ENCODE measurements at places on chromosomes 4 and X.

DNA sequence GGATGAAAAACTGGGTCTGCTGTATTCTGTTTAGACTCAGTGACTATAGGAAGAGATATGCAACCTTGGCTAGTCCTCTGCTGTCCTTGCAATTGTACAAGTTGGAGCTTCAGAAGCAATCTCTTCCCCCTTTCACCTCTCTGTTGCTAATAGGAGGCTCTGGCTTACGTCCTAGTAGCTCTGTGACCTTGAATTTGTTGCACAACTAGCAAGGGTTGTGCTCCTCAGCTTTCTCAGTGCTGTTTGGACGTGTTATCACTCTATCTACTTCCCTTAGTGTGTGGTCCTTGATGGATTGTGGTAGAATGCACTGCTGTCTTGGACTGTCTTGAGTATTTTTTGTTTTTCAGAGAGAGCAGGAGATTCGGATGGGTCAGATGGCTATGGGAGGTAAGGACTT, 3.4 kb upstream of the ITGB1BP2 start:
- DNase-seq, result no peak

DNA sequence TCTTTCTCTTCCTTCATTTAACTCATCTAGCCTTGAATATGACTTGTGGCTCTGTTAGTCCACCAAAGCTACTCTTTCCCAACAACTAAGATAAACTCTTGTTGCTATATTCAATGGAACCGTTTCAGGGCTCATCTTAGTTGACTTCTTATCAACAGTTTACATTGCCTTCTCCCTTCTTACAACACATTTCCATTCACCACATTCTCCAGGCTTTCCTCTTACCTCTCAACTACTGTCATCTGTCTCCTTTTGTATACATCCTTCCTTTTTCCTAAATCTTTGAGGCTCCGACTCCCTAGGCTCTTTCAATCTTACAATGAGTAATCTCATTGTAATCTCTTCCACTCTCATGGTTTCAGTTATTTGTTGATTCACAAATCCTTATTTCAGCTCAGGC, 58.5 kb downstream of the NCAPG start:
- DNase-seq, result no peak

DNA sequence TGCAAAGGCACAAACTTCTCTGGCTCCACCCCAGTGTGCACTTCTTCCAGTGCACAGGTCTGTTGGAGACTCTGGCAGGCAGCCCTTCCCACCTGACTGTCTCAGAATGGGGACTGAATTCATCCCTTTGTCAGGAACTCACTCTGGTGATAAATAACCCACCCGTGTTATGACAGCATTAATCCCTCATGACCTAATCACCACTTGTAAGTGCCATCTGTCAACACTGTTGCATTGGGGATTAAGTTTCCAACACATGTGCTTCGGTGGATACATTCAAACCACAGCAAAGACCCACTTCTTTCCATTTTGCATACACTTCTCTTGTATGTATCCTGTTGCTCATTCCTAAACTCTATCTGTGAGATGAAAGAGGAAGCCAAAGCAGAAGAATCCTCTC, 1002.9 kb upstream of the IGFBP7 start:
- DNase-seq, result no peak

DNA sequence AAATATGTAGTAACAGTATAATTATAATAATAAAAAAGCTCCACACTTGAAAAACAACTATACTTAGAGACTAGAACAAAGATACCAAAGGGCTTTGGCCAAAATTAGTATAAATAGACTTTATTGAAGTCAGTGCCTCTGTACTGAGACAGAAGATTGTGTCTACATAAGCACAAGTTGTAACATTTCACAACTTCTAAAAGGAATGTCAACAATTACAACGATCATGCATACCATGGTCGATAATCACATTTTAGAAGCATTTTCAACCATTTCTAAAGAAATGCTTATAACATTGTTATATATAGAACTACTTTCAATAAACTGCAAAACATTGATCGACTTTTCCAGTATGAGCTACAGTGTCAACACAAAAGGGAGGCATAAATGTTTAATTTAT, 57.0 kb downstream of the DHX15 start:
- no peak for DNase-seq

DNA sequence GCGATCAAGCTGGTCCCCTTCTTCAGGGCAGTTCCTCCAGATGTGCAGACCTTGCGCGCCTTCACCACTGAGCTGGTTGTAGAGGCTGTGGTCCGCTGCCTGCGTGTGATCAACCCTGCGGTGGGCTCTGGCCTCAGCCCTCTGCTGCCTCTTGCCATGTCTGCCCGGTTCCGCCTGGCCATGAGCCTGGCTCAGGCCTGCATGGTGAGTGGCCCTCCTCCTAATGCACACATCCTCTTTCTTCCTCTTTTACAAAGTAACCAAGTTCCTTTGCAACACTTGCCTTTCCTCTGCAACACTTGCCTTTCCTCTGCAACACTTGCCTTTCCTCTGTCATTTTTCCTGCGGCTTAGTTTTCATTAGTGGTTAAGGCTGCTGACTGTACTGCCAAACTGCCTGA, 1.8 kb downstream of the CCDC22 start:
- DNase-seq, result no peak

- no peak for DNase-seq
These were observed 17.0 kb upstream of the DCLK2 start for GRCh38 chr4:150061086-150061776.

GRCh38 chr4:70925899-70926635, 23.9 kb downstream of the MOB1B start:
- no peak for DNase-seq

DNA sequence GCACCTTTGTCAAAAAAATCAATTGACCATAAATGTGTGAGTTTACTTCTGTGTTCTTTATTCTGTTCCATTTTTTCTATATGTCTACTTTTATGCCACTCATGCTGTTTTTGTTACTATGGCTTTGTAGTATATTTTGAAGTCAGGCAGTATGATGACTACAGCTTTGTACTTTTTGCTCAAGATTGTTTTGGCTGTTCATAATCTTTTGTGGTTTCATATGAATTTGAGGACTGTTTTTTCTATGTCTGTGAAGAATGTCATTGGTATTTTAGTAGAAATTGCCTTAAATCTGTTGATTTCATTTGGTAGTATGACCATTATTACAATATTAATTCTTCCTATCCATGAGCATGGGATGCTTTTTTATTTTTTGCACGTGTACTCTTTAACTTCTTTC, 346.8 kb downstream of the PPP3CA start:
- DNase-seq, result no peak

- no peak for DNase-seq
These were observed 551 bp downstream of the NPNT start for GRCh38 chr4:105895583-105896460.

GRCh38 chr4:183544109-183544508, 39.3 kb downstream of the ING2 start:
- DNase-seq, result no peak

DNA sequence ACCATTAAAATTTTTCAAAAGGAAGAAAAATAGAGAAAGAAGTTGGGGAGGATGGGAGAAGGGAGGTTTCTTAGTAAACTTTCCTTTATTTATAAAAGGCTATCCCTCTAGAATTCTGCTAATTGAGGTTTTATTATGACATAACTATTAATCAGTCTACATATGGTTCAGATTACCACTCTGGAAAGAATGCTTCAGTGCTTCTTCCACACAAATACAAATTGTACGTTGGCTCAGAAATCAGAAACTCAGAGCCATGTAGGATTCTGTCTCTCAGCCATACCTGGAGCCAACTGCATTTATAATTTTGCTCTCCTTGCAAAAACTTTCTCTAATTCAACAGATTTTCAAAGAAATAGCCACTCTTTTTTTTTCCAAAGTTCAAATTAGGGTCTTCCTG, 37.1 kb downstream of the SRPX start:
- DNase-seq, result no peak

DNA sequence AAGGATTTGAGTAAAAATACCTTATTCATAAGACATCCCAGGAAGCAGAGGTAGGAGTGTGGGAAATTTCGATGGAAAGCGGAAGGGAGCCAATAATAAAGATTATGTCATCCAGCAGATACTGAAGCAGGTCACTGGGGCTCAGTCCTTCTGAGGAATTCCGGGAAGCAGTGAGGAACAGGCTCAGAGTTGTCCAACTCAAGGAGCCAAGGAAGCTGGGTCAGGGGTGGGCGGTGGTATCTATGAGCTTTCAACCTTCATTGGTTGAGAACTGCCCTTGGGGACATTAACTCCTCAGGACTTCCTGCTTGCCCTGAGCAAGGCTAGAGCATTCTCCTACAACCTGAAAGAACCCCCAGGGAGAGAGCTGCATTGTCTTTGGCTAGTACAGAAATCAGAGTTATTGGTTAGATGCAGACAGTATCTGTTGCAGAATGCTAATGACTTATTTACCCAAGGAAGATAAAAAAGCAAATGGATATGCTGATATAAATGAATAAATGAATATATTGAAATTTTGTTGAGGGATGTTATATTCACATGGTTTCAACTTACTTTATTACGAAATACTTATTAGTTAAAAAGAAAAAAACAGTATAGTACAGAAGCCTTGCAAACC, 68.2 kb downstream of the DMP1 start:
- DNase-seq, result no peak

- DNase-seq, result no peak
These were observed 66.1 kb downstream of the MAGEA10 start for GRCh38 chrX:152072236-152072635.

DNA sequence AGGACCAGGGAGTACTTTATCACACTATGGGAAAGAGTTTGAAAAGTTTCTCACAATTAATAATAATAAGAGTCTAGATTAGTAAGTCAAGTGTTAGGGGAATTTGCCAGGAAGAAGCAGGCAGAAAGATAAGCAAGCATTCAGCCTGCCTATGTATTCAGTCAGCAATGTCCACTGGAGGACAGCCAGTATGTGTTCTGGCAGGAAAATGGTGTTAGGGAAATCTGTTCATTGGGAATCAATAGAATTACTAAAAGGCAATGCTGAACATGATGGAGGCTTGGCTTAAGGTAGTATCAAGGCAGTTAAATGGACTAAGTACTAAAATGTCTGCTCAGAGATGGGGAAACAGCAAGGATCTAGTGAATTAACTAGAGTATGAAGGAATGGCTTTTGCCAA, 221.2 kb downstream of the PPP4R3C start:
- DNase-seq, result no peak

DNA sequence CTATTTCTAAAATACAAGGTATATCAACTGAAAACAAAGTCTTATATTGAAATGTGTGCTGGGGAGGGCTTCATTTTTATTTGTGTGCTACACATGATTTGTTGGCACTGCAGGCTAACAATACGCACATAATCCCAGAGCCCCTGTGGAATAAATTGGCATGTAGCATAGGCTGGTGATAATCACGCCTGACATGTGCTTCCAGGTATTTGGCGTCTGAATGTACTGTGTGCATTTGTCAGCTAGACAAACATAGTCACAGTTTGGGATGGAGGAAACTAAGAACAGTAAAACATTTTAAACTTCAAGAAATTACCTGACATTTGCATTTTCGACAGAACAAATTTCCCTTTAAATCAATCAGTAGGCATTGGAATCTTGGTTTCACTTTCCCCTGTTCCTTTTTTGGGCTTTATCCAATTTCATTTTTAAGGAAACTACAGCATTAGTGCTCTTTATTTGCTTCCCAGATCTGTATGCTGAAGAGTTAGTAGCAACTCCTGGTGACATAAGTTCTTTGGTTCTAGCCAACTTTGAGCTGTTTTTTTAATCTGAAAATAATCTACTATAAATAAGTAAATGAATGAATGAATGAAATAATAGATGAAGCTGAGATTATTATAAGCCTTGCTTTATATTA, 472.3 kb downstream of the PDHA2 start:
- DNase-seq, result no peak

GRCh38 chr4:2289955-2290333, 28.0 kb upstream of the MXD4 start:
- DNase-seq, result no peak

DNA sequence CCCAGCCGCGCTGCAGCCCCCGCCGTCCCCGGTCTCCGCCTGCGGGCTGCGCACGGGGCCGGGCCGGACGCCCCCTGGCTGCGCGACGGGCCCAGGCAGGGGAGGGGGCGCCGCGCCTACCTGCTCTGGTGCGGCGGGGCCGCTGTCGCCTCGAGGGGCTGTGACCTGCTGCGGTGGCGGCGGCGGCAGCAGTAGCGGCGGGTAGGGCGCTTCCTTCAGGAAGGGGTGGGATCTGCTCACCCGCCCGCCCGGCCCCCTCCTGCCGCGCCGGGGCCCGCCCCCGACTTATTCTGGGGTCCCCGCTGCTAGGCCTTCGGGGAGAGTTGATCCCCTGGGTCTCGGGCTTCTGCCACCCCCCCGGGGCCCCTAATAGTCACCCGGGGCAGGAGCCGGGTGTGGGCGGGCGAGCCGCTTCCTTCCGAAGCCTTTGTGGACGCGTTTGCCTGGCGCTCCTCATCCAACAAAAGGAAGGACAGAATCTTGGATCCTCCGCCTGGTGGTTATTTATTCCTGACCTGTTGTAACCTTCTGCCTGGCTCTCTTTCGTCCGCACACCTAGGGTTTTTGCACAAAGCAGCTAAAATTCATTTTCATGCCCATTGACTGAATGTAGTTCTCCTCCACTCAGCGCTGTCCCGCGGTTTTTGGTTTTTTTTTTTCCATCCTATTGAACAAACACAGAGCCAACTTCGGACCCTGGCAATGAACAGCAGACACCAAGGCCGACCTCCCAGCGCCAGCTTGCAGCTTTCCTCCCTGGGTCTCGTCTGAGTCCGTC, at the start of gene TMEM150C:
Gene TMEM150C (minus strand): TSS at position 203 of the 778 bp plus-strand sequence. CDS start 57,331 bp downstream, outside the sequence.
- no peak for DNase-seq

GRCh38 chr4:12458621-12459020, 1025.5 kb downstream of the RAB28 start:
- no peak for DNase-seq

GRCh38 chr4:56184214-56184613, 203.1 kb downstream of the AASDH start:
- no peak for DNase-seq

DNA sequence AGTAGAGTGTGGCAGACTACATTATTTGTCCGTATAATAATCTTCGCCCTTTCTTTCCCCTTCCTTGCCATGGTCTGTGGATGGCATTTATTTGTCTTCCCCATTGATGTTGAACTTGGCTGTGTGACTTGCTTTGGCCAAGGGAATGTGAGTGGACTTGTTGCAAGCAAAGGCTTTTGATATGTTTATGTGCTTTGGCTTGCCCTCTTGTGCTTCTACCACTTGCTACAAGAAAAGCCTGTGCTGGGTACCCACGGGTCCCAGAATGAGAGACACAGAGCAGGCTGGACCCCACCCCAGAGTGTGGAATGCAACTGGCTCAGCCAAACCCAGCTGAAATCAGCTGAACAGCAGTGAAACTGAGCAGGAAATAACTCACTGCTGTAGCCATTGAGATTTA, 63.0 kb downstream of the FAM184B start:
- DNase-seq, result no peak
